M059J (cell line): ENCODE measurements at places on chromosomes 5 and 9.

- DNase-seq: no peak
Measured at GRCh38 chr5:1545805-1546355, 22.1 kb upstream of the LPCAT1 start.

DNA sequence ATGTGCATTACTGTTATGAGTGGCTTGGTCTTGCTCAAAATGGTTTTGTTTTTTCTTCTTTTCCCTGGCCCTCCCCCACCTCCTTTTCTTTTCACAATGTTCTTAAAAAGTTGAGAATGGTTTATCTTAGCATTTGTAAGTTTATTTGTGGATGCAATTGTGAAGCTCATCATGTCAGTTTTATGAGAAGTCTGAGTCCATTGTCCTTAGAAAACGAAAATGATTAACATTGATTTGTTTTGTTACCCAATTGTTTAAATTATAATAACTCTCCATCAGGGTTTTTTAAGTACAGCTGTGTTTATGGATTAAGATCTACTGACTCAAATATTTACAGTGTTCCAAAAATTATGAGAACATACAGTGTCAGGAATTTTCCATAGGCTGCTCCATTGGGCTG, 511.3 kb upstream of the PAPPA start:
- peak; percentile 32 for DNase-seq

DNA sequence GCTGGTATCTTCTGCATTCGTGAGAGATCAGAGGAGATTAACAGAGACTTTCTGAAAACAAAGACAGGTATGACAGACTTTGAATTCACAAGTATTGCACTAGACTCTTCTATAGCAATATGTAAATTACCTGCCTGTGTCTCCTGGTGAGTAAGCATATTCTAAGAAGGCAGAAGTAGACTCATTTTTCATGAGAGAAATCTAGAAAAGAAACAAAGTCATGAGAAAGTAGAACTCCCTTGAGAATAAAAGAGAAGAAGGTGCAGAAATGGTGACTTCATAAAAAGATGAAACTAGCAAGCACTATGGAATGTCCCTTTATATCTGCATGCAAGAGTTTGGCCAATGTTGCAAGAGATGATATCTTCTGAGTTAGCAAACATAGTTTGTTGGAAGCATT, 419.8 kb downstream of the DMRT2 start:
- DNase-seq: no peak

- no peak for DNase-seq
Measured at GRCh38 chr9:74554751-74555419, 57.8 kb downstream of the RORB start.

- no peak for DNase-seq
Measured at GRCh38 chr5:156375895-156376495, 49.0 kb downstream of the SGCD start.

GRCh38 chr5:62589504-62589903, 10.9 kb downstream of the LRRC70 start:
- no peak for DNase-seq

DNA sequence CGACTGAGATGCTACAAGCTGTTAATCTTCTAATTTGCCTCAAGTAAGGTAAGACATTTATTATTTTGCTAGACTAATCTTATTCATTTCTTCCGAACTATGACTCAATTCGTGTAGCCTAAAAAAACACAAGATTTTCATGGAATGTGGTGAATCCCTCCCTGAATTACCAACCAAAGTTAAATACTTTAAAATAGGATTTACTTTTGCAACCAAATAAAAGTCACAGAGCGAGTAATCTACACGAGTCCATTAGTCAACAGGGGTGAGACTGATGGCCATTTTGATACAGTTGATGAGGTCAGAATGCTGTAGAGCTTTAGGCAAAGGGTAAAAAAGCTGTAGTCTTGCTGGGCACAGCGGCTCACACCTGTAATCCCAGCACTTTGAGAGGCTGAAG, 13.1 kb upstream of the BNC2 start:
- DNase-seq: peak; percentile 58

DNA sequence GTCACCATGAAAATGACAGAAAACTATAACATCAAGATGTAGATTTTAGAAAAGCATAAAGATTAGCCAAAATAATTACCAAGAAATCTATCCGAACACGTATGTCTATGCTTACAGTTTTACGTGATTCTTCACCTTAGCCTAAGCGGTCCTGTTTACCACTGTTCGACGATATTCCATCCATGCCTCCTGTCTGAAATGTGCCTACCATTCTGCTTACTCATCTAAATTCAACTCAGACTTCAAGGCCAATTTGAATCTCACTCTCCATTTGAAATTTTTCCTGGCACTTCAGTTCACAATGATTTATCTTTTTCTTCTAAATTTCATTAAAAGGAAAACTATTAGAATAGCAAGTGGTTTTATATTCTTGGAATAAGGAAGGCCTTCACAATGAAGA, 15.4 kb downstream of the ZDHHC21 start:
- no peak for DNase-seq

DNA sequence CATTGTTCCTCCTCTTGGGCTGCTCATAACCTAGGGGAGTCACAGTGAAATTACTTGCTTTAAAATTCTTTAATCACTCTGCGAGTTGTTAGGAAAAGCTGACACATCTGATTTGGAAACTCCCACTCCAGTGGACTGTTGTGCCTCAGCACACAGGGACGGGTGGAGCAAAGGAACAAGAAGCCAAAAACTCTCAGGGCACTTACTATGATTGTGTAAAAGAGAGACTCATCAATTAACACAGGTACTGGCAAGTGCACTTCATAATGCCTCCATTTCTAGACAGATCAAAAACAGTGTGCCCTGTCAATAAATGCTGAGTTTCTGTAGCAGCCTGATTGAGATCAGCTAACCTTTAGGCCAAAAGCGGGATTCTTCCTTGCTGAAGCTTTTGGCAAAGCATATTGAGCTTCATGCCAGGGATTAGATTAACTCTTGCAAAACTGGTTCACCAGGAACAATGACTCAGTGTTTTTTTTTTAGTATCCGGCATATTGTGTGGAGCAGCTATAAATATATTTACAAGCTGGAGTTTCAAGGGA, 55.9 kb downstream of the TMC1 start:
- DNase-seq: peak; percentile 92

DNA sequence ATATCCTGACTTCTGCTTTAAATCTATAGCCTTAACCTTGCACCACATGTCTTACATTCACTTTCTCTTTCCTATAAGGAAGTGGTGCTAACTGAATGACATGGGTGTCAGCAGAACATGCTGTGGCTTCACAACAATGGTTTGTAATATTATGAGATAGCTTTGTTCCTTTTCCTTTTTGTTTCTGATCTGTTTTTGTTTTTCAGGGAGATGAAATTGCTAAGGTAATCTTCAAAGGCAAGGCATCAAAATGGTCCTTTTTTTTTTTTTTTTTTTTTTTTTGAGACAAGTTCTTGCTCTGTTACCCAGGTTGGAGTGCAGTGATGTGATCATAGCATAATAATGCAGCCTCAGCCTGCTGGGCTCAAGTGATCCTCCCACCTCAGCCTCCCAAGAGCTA, 53.6 kb upstream of the RANBP6 start:
- DNase-seq: no peak

- DNase-seq: no peak
Measured at GRCh38 chr9:5043381-5043780, 58.3 kb downstream of the JAK2 start.

DNA sequence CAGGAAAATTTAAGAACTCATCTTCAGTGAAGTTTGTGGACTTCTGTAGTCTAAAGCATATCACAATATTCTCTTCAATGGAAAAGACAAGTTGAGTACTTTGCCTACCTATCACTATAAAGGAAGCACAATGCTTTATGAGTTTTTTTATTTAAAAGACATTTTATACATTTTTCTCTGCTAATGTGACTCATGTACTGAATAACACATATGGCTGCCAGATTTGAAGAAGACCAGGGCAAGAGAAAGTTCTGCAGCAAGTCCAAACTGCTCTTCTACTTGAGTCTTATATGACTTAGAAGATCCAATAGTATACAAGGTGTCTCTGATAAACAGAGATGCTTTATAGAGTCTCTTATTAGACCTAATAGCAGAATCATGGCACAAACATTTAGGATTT, 978.4 kb downstream of the TLE4 start:
- no peak for DNase-seq

DNA sequence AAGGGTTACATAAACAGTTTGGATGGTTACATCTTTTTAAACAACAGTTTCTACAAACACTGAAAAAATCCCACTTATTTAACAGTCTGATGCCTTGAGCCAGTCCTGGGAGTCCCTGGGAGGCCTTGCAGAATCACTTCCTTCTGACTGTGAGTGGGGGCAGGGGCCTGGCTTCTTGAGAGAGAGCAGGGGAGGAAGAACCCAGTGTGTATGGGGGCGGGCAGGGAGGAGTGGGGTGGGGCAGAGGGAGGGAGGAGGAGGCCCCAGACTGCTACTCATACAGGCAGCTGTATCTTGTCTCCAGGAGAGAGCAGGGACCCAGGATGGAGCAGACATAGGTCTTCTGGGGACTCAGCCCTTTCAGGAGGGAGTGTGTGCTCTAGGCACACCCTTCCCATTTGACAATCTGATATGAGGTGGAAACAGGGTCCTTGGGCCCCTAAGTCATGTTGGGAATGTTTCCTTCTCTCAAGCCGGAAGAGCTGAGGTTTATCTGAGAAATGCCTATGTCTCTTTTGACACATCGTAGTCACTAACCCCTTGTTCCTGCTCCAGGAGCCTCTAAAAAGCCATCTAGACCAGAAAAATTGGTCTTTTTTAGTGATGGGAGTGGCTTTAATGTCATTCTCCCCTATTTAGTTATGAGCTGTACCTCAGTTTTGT, 52.8 kb downstream of the IRF1 start:
- peak; percentile 91 for DNase-seq

- DNase-seq: no peak
Measured at GRCh38 chr9:89548071-89548638, 50.2 kb upstream of the SEMA4D start.

- peak; percentile 80 for DNase-seq
Measured at GRCh38 chr5:102722931-102723330, 32.2 kb upstream of the PAM start.

GRCh38 chr5:150846654-150847333, 473 bp downstream of the IRGM start:
- peak; percentile 86 for DNase-seq

GRCh38 chr9:94933511-94933828, 207.0 kb downstream of the AOPEP start:
- DNase-seq: no peak

DNA sequence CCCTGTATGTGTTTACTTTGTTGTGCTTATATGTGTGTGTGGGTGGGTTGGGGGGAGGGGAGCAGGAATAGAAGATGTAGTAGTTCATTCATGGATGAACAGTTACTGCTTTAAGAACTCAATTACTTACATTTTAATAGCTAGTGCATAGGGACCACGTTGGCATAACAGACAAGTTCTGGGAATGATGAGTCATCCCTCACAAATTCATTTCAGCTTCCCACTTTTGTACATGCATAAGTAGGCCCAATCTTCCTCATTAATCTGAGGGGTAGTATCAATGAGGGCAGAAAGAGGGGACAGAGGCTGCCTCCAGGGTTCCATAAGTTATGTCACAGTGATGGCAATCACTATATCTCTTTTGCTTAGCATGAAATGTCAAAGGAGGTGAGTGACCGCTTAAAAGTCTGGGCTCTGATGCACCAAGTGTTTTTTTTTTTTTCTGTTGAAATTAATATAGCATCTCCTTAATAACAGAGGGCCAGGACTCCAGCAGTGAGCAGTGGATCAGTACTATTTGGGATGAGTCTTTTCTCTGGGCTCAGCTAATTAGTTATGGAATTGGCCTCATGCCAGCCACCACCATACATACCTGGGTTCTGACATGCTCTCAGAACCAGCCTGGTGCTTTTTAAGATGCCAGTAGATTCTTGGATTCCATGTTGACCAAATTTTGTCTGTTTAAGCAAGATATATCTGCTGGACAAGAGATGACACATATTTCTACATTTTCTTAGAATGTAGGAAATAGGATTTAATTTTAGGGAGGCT, 37.1 kb downstream of the PRDM6 start:
- peak; percentile 75 for DNase-seq

GRCh38 chr9:32128546-32128945, 255.9 kb upstream of the ACO1 start:
- no peak for DNase-seq

DNA sequence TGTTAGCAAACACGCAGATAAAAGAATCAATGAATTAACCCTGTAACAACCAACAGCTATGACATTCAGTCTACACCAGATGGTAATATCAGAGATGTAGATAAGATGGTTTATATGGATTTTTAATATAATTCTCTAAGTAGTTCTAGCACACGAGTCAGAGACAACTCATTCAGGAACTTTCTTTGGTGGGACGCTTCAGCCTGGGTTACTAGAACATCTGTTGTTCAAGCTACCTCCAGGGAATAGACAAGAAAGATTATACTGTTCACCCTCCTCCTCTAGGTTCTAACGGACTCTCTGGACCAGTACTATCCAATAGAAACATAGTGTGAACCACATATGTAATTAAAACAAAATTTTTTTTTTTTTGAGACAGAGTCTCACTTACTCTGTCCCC, 73.8 kb downstream of the RAPGEF1 start:
- no peak for DNase-seq

- no peak for DNase-seq
Measured at GRCh38 chr9:120944434-120944843, 17.8 kb upstream of the TRAF1 start.

DNA sequence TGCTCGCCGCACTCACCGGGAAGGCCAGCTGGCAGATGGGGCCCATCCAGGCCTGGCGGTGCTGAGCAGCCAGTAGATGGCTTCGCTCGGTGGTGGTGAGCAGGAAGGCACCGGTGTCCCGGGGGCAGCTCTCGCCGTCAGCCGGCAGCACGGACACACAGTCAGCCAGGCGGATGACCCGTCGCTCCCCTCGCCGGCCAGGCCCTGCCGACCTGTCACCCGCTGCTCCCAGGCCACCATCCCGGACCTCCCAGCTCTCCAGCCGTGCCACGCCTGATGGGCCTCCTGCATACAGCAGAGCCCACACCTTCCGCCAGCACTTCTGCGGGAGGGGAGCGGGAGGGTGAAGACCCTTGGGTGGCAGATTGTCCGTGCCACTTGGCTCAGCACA, 1.4 kb downstream of the DOK3 start:
- no peak for DNase-seq
